Activated CD4-positive, CD25-positive, alpha-beta regulatory T cell treated with anti-CD3 and anti-CD28 coated beads, Interleukin-2, amount 50 U/mL, for 24 hours (primary cell): ENCODE measurements at places on chromosomes 11 and 22.
A peak's percentile ranks its signal among the peaks of the same experiment; 100 is the strongest.

GRCh38 chr11:3177931-3178330 lies 12.8 kb upstream of the OSBPL5 start:
- ATAC-seq: no peak

GRCh38 chr11:10727146-10727851 lies 23.7 kb upstream of the CTR9 start:
- no peak for ATAC-seq

- ATAC-seq: no peak
These were observed 88.3 kb downstream of the AMOTL1 start for GRCh38 chr11:94856443-94856842.

DNA sequence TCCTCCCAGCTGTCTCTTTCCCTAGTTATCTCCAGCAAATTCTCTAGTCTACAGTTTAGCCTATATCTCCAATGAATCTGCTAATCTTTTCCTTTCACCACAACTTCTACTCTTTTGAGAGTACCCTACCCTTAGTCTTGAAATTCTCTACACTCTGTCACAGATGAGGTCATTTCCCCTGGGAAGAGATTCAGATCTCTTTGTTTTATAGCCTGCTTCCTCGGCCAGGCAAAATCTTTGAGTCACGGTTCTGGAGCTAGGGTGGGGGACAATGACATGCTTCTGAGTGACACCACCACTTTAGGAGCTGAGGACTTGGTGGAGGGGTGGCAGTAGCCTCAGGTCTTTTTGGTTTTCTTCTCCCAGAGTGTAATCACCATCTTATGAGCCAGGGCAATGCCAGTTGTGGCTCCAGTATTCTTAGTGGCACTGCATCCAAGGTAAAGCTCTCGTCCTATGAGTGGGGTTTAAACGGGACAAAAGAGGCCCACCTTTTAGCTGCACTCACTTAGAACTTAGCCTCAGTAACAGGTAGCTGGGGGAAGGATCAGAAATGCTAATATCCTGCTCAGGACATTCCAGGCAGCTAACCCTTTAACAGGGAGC lies 98.5 kb upstream of the RRM1 start:
- ATAC-seq: no peak

- ATAC-seq: no peak
These were observed 151.1 kb upstream of the CHORDC1 start for GRCh38 chr11:90373971-90374370.

DNA sequence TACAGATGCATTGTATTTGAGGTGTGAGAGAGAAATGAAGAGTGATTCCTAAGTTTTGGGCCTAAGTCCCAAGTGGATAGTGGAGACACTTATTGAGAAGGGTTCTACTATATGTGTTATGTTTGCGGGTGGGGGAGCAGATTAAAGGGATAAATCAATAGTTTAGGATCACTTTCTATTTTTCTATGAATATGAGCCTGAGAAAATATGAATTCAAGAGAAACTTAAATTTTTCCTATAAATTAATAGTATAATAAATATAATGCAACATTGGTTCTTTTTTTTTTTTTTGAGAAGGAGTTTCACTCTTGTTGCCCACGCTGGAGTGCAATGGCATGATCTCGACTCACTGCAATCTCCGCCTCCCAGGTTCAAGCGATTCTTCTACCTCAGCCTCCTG lies 31.3 kb downstream of the AMBRA1 start:
- ATAC-seq: no peak

DNA sequence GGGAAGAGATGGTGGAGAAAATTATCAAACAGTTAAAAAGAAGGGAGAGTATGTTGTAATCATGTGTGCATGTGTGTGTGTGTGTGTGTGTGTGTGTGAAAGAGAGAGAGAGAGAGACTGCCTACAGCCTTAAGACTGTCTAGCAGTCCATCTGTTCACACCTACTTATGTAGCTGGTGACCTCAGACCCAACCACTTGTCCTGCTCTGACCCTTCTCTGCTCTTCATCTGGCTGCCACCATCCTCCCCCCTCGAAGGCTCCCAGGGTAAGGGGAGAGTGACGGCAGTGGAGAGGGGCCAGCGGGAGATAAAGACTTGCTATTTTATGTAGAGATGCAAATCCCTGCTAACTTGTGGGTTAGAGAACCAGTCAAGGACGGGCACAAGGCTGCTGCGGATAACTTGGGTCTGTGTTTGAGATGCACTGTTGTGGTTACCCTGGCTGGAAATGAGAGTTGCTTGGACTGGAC lies 24.9 kb upstream of the GRAMD1B start:
- no peak for ATAC-seq

- ATAC-seq: no peak
These were observed 437.5 kb downstream of the TBC1D22A start for GRCh38 chr22:47199979-47200272.

DNA sequence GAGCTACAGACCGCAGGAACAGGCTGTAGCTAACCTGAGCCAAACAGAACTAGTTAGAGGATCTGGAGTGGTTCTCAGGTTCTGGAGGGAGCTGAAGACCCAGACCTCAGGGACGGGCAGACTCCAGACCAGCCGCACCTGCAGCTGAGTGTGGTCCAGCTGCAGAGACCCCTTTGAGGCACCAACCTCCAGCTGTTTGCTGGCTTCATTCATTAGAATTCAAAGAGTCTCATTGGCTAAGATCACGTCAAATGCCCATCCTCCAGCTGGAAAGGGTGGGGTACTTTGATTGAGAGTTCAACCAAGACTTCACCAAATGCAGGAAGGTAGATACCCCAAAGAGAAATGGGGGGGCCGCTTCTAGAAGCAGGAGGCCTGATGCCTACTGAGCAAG lies 13.4 kb upstream of the IL2RB start:
- no peak for ATAC-seq

DNA sequence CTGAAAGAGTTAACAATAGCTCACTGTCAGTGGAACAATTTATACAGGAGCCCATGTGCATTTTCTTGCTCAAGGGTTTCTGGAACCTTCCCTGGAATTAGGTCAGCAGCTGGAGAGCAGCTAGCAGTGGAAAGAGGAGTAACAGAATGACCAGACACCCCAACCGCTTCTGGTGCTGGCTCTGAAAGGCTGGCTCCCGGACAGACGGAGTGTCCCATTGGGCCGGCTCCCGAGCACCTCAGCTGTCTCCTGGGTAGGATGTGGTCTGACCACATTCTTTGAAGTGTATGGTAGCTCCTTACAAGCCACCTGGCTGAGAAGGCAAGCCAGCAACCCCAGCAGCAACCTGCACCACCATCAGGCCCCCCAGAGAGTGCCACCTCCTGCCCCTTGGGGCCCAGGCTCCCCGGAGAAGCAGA lies 44.7 kb downstream of the ABTB2 start:
- ATAC-seq: no peak

GRCh38 chr11:20388096-20389055 lies 860 bp downstream of the PRMT3 start:
- ATAC-seq: peak; percentile 7

- no peak for ATAC-seq
These were observed 231.2 kb upstream of the MTNR1B start for GRCh38 chr11:92738276-92738675.

DNA sequence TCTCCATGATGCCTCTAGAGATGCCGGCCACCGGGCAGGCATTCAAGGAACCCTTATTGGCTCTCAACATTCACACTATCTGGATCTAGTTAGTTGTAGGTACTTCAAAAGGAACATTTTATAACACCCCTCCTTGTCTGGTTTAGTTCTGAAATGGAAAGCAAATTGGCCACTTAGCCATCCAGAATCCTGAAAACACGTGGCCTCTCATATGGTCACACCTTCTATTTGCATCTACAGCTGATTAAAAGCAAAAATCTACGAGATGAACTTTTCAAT lies 29.2 kb downstream of the ABTB2 start:
- no peak for ATAC-seq

DNA sequence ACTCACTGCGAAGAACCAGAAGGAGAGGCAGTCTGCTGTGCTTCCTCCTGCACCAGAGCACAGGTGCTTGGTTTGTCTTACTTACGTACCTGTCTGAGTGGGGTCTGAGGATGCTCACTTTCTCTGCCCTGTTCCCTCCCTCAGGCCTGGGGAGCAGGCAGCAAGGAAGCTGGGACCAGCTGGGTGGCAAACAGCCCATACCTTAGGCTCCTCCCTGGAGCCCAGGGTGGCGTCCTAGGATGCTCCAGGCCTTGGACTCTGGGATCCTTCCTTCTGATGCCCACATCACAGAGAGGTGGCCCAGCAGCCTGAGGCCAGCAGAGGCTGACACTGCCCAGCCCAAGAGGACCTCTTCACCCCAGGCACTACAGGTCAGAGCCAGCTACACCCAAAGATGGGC lies 593.2 kb downstream of the BRD1 start:
- ATAC-seq: no peak

- no peak for ATAC-seq
These were observed 27.4 kb downstream of the LIF start for GRCh38 chr22:30219049-30219654.

DNA sequence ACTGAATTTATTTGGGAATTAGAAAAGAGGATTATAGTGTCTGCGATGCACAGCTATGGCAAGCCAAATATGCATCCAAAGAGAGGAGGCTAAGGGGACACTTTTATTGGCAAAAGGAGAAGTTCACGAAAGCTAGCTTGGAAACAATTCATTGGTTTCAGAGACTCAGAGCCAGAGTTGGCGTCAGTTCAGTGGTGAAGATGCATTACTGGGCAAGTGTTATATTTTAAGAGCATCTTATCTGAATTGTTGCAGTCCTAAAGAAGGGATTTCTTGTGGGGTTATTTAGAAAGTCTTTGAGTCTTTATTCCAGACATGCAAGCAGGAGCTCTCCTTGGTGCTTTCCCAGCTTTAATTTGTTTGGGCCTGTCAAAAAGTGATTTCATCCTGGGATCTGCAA lies 15.0 kb downstream of the CLDN5 start:
- no peak for ATAC-seq

DNA sequence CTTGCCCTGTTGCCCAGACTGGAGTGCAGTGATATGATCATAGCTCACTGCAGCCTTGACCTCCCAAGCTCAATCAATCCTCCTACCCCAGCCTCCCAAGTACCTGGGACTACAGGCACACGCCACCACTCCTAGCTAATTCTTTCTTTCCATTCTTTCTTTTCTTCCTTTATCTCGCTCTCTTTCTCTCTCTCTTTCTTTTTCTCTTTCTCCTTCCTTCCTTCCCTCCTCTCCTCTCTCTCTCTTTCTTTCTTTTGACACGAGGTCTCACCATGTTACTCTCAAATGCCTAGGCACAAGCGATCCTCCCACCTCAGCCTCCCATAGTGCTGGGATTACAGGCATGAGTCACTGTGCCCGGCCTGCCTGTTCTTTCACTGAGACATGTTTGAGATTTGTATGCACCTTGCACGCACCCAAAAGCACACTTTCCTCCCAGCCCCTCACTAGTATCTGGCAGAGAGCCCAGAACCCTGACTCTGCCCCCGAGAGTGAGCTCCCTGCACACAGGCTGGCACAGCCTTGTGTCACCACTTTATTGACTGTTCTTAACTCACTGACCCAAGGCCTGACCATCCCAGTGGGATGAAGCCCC lies 56.8 kb downstream of the CD6 start:
- peak; percentile 51 for ATAC-seq

DNA sequence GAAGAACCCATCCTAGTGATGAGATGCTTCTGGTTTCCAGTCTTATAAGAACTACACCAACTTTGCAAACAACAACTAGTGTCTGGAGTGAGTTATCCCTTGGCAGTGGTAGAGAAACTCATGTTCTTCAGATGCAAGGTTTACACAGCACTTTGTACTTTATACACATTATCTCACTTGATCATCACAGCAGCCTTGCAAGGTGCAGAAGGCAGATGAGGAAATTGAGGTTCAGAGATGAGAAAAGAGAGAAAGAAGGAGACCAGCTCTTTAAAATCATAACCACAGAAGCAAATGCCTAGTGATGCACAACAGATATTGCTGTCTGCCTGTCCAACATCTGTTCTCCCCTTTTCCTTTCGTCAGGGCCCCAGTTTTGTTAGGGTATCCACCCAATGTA lies 16.7 kb upstream of the CD44 start:
- no peak for ATAC-seq

- no peak for ATAC-seq
These were observed 4.9 kb downstream of the LARGE2 start for GRCh38 chr11:45927332-45927683.

GRCh38 chr11:71204294-71204693 lies 48.1 kb downstream of the SHANK2 start:
- no peak for ATAC-seq

- ATAC-seq: no peak
These were observed 298.8 kb downstream of the TBC1D22A start for GRCh38 chr22:47061226-47061625.

GRCh38 chr11:133386262-133386661 lies 146.0 kb downstream of the OPCML start:
- no peak for ATAC-seq

GRCh38 chr11:64637334-64638017 lies 46.5 kb downstream of the SLC22A12 start:
- ATAC-seq: no peak

DNA sequence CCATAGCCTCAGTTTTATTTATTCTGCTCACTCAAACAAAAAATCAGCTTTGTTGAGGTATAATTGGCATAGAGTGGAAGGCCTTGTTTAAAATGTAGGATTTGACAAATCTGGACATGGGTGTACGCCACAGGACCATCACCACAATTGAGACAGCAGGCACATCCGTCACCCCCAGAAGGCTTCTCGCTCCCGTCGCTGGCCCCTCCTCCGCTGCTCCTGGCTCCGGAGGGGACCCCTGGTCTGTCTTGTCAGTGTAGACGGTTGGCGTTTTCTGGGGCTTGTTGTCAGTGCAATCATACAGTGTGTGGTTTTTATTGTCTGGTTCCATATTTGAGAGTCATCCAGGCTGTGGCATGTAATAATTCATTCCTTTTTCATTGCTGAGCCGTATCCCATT lies 97.6 kb downstream of the KCNQ1 start:
- no peak for ATAC-seq

GRCh38 chr22:39359659-39360195 lies 9.9 kb downstream of the SYNGR1 start:
- no peak for ATAC-seq

- no peak for ATAC-seq
These were observed 6.9 kb upstream of the CNTF start for GRCh38 chr11:58615559-58615958.

DNA sequence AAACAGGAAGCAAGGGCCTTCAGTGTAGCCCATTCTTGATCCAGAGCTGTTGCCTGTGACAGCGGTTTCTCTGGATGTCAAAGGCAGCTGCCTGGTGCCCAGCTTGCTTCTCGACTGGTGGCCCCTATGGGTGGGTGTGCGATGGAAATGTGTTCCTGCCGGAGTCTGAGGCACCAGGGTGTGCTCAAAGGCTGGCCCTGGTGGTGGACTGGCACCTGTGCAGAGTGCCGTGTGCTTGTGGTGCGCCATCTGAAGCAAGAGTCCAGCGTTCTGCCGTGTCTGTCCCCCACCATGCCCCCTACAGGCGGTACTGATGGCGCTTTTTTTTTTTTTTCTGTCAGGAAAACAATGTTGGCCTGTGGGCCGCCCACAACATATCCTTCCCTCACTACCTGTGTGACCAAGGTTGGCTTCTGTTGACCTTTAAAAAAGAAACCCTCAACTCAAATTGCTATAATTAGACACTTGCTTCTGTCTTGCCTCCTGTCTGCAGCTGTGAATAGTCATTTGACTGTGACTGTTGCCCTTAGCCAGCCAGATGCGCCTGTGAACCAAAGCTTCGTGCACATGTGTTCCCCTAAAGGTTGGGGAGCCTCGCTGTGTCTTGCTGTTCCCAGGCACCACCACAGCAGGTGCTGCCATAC lies 4.7 kb upstream of the RANBP1 start:
- ATAC-seq: peak; percentile 70
